Breast epithelium (tissue), 4 donors: ENCODE measurements at places on chromosomes 2 and 18. TPM values are rescaled to one million over a fixed set of nuclear protein-coding genes. Genes with fewer than 3 reads are reported as not detected.

FHOD3 gene
- 1.9 TPM for total RNA-seq

CDK15 gene
- 4.6 TPM for total RNA-seq

CAPN14 gene
- 0.44 TPM for total RNA-seq

COLEC12 gene
- 57.3 TPM for total RNA-seq

DNA sequence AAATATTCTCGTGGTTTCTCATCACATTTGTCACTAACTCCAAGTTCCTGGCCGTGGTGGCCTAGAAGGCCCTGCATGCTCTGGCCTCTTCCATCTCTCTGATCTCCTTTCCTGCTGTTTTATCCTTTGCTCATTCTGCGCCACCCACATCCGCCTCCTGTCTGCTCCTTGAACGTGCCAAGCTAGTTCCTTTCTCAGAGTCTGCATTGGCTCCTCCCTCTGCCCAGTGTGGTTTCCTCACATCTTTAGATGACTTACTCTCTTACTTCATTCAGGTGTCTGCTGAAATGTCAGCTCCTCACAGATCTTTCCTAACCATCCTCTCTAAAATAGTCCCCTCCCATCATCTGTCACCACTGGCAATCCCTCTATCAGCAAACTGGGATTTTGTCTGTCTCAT is 158.6 kb upstream of the RBMS1 start:
- DNase-seq, result peak; percentile 58
